ENCODE measurements at places on chromosomes 7 and 10.

GRCh38 chr7:126511046-126511445 is 741.7 kb downstream of the GRM8 start:
- DNase-seq, result no peak

DNA sequence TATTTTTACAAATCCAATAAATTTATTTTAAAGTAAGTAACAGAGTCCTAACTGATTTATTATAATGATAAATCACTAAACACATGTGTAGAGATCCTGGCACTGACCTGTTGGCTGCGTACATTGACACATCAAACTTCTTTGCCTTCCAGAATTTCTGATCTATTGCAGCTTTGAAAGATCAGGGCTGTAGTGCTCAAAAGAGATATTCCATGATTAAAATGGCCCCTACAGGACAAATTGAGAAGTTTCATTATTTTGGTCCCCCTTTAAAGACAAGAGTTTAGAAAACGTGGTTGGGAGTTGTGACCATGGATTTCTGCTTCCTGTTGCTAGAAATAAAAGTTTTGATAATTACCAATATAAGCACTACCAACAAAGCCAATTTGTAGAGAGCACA is 87.7 kb upstream of the PDK4 start:
- DNase-seq, result no peak

DNA sequence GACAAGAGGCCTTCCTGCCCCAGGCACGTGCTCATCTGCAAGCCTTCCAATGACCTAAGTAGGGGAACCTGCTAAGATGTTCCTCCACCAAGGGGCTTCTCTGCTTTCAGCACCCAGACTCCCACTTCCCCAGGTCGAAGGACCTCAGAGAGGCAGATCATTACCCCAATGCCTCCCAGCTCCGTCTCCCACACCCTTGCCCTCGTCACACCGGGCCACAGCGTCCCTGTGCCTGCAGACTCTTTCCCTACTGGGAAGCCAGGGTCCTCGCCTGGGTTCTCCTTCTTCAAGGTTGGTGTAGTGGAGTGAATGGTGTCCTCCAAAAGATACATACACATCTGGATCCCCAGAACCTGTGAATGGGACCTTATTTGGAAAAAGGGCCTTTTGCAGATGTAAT is 151.9 kb downstream of the UBE2H start:
- no peak for DNase-seq

- DNase-seq, result no peak
These were observed 41.4 kb downstream of the LAMB4 start for GRCh38 chr7:108088729-108089128.

- DNase-seq, result no peak
These were observed 64.8 kb upstream of the PAPSS2 start for GRCh38 chr10:87594864-87595263.

DNA sequence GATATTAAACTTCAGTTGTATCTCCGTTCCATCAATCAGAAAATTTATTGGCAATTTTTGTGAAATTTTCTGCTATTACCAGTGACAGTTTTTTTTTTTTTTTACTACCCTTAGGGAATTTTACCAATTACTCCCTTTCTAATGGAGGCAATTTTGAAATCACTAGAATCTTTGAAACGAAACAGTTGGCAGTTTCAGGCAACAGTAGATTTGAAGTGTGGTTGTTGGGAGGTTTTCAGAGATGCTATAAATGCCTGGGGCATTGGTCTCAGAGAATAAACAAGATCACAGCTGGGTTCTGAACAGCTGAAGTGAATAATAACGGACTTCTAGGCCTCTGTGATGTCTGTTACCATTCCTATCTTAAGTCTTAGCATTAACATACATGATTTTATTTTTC is 535.9 kb upstream of the POT1 start:
- no peak for DNase-seq

DNA sequence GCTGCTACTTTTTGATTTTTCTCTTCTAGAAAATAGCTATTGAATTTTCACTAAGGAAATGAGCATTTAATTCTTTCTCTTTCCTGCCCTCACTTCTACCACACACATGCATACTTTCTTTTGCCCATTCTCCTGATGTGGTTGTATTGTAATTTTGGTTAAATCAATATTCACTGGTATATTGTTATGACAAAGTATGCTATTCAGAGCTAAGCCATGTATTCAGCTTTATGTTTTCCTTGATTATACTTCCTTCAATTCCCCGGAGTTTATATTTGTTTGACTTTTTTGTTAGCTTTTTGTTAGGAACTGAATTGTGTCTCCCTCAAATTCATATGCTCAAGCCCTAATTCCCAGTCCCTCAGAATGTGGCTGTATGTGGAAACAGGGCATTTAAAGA is 24.0 kb downstream of the LRRC72 start:
- DNase-seq, result no peak

- DNase-seq, result no peak
These were observed 1.6 kb downstream of the GHRHR start for GRCh38 chr7:30965372-30965771.

GRCh38 chr7:33192695-33193291 is 63.4 kb downstream of the BBS9 start:
- DNase-seq, result no peak

DNA sequence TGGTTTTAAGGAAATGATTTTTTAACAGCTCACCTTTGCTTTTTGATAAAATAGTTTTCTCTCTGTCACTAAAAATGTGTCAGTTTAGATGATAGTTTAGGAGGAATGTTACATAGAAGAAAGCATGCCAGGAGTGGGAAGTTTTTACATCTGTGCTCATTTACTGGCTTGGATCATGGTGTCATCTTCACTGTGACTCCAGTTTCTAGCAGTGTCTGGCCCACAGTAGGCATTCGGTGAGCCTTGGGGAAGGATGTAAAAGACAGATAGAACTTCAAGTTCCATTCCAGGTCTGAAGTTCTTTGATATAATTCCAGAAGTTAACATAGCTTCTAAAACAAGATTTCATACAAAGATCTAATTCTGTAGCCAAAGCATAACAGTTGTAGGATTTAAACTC is 259.2 kb downstream of the BICC1 start:
- DNase-seq, result no peak

DNA sequence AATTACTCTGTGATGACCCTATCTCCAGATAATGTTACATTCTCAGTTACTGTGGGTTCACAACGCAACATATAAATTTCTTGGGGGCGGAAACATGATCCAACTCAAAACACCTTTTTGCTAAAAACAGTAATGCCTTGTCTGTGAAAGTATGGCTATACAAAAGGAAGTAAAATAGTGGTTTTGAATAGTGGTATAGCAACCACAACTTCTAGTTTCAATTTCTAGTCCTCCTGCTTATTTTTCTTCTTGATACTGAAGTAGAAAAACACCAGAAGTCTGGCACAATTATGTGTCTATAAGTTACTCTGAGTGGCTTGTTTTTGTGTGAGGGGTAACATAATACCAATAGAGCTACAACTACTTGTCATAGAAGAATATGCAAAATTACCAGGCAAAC is 21.5 kb upstream of the ZNF800 start:
- no peak for DNase-seq

DNA sequence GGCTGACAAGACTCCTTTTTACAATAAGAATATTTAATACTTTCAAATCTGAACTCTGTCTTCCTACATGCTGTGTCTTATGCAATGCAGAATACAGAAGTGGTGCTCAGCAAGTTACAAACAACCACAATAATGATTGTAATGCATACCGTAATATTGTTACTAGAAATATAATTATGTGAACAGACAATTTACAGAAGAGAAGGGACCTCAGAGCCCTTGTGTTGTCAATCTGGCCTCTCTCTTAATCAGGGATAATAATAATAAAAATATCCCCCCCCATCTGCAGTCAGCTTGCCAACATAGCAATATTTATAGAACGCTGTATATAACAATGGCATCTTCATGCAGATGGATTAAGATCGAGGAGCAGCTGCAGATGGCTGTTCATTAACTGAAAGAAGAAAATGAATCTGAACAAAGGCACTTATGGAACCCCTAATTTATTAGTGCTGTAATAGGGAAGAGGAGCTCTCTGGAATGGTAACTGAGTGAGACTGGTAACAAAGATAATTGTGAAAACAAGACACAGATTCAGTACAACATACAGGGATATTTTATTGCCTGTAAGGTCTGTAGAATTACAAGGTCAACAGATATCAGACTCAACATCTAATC is 106.3 kb downstream of the TMEM26 start:
- DNase-seq, result no peak

GRCh38 chr7:29364661-29365060 is 170.1 kb downstream of the CHN2 start:
- no peak for DNase-seq

DNA sequence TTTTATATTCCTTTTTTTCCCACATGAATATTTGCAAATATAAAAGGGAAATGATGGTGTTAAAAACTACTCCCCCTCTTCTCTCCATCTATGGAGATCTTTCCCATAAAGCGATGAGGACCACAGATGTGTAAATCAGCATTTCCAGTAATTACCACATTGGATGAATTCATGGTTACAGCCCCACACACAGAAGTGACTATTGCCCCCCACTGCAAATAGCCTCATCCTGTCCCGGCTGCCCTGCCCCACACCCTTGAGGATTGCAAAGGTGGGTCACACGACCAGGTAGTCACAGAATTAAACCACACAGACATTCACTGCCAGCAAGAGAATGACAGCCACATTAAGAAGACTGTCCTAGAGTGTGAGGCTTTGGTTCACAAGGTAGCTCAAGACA is 145.1 kb downstream of the DOCK4 start:
- no peak for DNase-seq

DNA sequence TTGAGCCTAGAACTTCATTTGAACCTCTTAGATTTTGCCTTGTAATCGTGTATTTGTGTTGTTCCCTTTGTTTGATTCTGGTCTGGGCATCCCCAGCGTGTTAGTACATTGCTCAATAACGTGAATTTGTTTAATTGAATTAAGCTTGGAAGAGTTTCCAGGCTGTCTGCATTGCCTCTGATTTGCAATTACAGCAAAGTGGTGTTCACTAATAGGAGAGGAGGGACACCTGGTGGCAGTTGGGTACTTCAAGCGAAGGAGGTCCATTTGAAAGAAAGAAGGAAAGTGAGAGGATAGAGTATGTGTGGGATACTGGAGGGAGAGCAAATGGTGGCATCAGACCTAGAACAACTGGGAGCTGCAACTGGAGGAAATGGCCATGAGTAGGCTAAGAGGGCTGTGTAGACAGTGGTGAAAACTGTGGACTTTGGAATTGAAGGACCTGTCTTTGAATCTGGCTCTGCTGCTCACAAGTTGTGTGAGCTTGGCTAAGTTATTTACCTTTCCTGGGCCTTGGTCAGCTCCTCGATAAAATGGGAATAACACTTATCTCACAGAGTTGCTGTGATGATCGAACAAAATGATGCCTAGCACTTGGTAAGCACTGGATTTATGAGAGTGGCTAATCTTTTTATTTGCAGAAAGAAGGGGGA is 15.1 kb downstream of the LSMEM1 start:
- DNase-seq, result no peak

DNA sequence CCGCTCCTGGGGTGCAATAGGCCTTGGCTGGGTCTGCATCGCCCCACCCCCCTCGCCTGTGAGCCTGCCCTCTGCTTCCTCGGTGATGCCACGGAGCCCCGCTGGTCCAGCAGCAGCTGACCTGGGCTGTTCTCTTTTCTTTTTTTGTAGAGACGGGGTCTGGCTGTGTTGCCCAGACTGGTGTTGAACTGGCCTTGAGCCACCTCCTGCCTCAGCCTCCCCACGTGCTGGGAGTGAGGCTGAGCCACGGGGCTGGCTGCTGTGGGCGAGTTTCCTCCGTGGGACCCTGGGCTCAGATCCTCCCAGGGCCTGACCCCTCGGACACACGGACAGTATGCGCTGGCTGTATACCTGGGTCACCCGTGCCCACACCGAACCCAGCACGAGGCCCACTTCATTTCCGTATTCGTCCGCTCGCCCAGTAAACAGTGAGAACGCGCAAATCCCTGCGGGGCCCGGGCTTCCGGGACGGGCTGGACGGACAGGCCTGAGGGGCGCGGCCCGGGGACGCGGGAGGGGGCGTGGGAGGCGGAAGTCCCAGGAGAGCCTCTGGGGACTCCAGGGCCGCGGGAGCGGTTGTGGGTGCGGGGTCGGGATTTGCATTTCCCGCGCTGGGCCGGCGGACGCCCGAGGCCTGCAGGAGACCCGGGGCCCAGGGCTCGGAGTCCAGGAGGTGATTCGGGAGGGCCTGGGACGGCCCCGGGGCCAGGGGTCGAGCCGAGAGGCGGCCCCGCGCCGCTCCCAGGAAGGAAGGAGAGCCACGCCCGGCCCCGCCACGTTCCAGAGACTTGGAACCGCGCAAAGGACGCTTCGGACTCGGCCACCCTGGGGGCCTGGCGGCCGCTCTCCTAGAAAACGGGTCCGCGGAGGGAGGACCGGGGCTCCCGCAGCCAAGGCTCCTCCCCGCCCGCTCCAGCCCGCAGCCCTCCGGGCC is 57.7 kb upstream of the DNAJB6 start:
- no peak for DNase-seq

DNA sequence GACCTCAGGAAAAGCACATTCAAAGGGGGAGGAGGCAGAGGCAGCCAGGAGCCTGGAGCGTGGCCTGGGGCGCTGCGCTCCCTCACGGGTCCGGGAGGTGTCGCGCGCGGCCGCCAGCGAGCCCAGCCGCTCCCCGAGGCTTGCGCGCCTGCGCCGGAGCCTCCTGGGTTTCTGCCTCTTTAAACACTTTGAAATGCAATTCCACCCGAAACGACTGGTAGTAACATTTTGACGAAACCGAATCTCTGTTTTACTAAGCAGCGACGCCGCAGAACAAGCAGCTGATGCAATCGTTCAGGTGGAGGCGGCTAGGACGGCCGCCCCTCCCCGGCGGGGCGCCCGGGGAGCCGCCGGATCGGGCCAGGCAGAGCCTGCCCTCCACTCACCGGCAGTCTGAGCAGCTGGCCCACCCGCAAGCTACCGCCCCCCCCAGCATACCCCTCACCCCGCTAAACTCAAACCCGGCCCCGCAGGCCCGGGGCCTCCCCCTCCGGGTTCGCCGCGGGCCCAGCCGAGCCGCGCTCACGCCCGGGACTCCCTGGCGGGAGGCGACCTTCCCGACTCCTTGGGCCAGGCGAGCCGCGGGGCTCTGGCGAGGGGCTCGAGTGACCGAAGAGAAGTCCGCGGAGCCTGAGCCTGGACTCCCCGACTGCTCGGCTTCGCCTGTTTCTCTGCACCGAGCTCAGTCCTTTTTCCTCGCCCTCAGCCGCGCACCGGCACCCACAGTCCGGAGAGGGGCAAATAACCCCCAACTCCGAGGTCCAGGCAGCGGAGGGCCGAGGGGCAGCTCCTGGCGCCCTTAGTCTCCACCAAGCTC is 3.2 kb downstream of the MKX start:
- DNase-seq, result no peak
